ENCODE measurements at places on chromosomes 13 and 19.

- DNase-seq = no peak
Measured at GRCh38 chr19:44924243-44924725, 9.9 kb downstream of the APOC1 start.

DNA sequence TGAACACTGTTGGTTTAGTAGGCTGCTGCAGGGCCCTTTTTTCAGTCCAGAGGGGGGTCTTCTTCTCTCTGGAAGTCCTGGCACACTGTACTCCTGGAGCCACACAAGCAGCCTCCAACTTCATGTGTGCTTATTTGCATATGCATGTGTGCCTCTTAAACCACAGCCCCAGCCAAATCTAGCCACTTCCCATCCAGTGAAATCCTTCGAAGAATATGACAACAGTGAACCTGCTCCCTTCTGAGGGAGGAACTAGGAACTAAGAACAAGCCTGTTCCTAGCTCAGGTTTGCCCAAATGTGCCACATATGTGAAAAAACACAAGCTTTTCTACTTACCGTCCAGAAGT, 348.5 kb downstream of the FOXO1 start:
- no peak for DNase-seq

- no peak for DNase-seq
Measured at GRCh38 chr19:294341-294945, 3.2 kb upstream of the PLPP2 start.

- DNase-seq = no peak
Measured at GRCh38 chr19:10603873-10604459, 16.9 kb upstream of the AP1M2 start.

DNA sequence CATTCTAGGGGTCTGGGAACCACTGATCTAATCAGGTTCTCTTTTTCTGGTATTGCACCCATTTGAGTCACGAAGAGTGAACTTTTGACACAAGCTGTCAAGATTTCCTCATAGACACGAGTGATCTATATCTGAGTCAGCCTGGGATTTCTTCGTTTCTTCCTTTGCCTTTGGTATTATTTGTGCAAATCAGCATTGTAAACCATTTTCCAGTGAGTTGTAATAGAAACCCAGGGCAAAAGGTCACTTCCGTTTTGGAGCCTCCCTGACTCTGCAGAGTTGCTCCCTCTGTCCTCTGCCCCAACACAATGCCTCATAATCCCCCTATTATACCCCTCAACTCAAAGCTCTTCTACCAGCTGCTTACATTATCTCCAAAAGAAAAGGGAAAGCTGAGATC, 615.1 kb downstream of the EFNB2 start:
- DNase-seq = no peak

- DNase-seq = no peak
Measured at GRCh38 chr13:101522607-101523006, 70.1 kb downstream of the ITGBL1 start.
